Kidney (tissue), 22 donors: ENCODE measurements at places on chromosomes 16 and 17. TPM values are rescaled to one million over a fixed set of nuclear protein-coding genes. Genes with fewer than 3 reads are reported as not detected.

DNA sequence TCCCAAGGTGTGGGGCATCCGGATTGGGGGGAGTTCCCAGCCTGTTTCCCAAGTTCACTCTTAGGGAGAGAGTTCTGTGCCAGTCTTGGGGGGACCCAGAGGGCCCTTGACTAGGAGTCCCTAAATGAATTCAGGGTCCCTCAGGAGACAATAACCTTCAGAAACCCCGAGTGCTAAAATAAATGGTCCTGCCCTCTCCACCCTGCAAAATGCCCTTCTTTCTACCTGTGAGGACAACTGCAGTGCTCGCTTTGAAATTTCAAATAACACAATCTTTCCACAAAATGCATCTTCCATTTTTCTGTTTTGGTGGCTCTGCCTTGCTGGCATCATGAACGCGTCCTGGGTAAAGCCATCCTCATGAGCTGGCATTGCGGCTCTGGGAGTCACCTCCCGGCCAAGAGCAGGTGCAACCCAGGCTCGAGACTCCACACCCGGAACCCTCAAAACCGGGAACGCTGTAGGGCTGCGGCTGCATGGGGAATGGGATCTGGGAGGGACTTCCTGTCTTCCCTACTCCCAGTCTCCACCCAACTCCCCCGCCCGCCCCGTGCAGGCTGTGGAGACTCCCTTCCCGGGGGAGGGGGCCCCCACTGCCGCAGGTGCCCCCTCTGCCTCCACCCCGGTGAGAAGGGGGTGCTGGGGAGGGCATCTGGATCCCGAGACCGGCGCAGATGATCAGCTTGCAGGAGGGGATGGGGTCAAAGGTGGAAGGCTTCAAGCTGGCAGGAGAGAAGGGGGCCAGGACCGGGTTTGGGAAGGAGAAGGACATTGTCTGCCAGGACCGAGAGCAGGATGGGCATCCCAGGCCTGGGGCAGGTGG lies at the start of gene ZNF205:
ZNF205 (plus strand) TSS at position 529 of the 823 bp plus-strand sequence. CDS start 845 bp downstream, outside the sequence.
- peak; percentile 90 for DNase-seq
- peaks cover 18% of the 10 kb centered on the region for H3K4me1 ChIP-seq
- H3K27ac ChIP-seq = peak within 1 kb of the TSS; percentile 39
- peaks cover 2% of the 10 kb centered on the region for H3K36me3 ChIP-seq
- H3K27me3 ChIP-seq = no peaks in the 10 kb centered on the region

- H3K4me3 ChIP-seq = no peak overlapping the region
- no peak overlapping the region for H3K27ac ChIP-seq
- no peaks in the 10 kb centered on the region for H3K36me3 ChIP-seq
Observed at GRCh38 chr17:75730065-75730464, 8.8 kb downstream of the ITGB4 start.

- H3K4me1 ChIP-seq = no peaks in the 10 kb centered on the region
- peaks cover 4% of the 10 kb centered on the region for H3K36me3 ChIP-seq
- H3K4me3 ChIP-seq = peak overlapping the region; percentile 92
- H3K27me3 ChIP-seq = no peaks in the 10 kb centered on the region
Observed at GRCh38 chr16:28491230-28491969, 474 bp downstream of the CLN3 start.

DNA sequence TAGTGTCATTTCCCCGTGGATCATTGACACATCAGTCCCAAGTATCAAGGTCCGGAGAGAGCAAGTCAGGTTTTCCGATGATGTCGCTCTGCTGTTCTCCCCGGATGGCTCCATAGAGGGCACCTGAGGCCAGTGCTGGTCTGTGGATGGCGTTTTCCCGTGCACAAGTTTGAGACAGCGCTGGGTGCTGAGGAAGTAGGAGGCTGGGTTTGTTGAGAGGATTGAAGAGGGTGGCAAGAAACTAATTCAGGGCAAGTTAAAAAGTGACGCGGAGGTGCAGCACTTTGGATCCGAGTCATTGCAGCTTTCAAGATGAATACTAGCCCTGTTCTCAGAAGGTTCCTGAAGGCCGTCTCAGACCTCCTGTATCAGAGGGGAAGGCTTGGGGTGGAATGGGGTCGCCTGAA lies 7.7 kb downstream of the NUBP1 start:
- DNase-seq = no peak
- H3K36me3 ChIP-seq = peaks cover 10% of the 10 kb centered on the region
- no peak overlapping the region for H3K4me3 ChIP-seq

DNA sequence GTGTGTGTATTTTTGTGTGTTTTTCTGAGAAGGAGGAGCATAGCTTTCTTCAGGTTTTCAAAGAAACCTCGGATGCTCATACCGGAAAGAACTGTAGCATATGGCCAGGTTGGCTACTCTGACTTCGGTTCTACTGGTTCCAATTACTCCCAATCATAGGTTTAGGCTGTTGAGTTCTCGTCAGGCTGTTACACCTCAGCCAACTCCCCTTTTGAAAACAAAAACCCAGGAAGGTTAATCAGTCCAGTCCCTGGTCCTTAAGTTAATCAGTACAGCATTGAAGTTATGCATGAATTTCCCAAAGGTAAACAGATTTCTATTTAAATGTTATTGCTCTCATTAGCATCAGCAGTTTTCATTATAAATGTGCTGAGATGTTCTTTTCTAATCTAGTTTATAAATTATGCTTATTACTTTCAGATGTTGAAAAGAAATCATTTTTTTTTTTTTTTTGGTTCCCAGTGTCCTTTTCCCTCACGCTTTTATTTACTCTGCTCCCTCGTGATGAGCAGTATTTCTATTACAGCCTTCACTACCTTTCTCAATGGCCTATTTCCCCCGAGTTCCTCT lies 111.0 kb downstream of the NPIPB5 start:
- no peaks in the 10 kb centered on the region for H3K27me3 ChIP-seq
- no peak overlapping the region for H3K27ac ChIP-seq
- H3K4me1 ChIP-seq = peaks cover 24% of the 10 kb centered on the region
- H3K36me3 ChIP-seq = no peaks in the 10 kb centered on the region
- H3K4me3 ChIP-seq = no peak overlapping the region

DNA sequence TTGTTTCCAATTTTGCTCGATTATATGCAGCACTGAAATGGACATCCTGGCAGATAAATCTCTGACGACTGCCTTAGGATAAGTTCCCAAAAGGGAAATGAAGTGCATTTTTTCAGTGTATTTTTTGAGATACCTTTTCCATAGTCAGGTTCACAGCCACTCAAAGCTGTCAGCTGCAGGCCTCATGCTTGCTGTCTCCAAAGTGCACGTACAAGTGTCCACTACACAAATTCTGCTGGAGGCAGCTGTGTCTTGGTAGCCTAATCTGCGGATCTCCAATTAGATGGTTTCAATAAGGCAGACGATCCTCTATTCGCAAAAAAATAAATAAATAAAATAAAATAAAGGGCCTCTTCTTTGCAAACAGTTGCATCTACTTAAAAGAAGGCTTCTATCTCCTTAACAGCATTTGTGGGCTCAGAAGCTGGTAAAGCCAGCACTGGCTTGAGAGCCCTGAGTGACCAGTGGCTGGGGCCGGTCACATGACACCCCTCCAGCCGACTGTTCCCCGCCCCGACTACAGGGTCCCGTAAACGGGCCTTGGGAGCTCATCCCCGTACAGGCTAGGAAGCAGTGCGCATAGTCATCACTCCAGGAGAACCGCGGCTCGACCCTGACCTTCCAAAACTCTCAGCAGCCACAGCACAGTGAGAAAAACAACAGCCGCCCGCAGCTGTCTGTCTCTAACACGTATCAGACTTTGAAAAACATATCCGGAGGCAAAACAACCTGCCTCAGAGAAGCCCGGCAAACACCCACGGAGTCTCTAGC lies 18.8 kb downstream of the RPH3AL start:
- H3K27me3 ChIP-seq = no peaks in the 10 kb centered on the region
- peak; percentile 84 for DNase-seq
- H3K36me3 ChIP-seq = no peaks in the 10 kb centered on the region
- peaks cover 24% of the 10 kb centered on the region for H3K4me1 ChIP-seq
- peak overlapping the region; percentile 73 for H3K27ac ChIP-seq

DNA sequence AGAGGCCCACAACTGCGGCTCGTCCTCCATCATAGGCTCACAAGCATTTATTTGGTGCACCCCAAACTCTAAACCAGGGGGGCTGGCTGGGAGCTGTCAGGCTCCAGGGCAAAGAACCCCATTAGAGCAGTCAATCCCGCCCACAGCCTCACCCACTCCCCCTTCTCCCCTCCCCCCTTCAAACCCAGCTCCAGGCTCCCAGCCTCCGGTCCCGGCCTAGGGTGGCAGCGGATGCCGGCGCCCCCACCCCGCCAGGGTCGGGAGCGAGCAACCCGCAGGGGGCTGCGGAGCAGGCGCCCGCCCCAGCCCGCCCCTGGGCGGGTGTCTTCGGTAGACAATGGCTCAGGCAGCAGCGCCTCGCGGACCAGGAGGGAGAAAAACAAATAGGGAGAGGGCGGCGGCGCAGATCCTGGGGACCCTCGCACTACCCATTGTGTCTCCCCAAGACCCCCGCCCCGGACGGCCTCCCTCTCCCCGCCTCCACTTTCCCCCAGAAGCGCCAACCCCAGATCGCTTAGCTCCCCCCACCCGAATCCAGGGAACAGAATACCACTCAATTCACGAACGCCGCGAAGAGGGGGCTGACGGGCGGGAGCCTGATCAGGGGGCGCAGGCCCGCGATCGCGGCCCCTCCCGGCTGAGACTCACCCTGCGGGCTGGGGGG lies 572 bp downstream of the FAM171A2 start:
- no peak overlapping the region for H3K27ac ChIP-seq
- no peak overlapping the region for H3K4me3 ChIP-seq
- peak; percentile 57 for DNase-seq
- H3K36me3 ChIP-seq = no peaks in the 10 kb centered on the region
- H3K27me3 ChIP-seq = no peaks in the 10 kb centered on the region

The PPP1R1B gene
- total RNA-seq = 31.1 TPM

The CACNA1G gene
- total RNA-seq = 0.06 TPM

The IGFALS gene
- total RNA-seq = 1.4 TPM

The SHISA6 gene
- 1.0 TPM for total RNA-seq

The SLC5A10 gene
- 9.7 TPM for total RNA-seq
